ENCODE measurements at places on chromosomes 16 and 17. TPM values are rescaled to one million over a fixed set of nuclear protein-coding genes. Genes with fewer than 3 reads are reported as not detected.

GRCh38 chr17:73713136-73713535 lies 68.9 kb upstream of the SDK2 start:
- peak; percentile 12 for DNase-seq

DNA sequence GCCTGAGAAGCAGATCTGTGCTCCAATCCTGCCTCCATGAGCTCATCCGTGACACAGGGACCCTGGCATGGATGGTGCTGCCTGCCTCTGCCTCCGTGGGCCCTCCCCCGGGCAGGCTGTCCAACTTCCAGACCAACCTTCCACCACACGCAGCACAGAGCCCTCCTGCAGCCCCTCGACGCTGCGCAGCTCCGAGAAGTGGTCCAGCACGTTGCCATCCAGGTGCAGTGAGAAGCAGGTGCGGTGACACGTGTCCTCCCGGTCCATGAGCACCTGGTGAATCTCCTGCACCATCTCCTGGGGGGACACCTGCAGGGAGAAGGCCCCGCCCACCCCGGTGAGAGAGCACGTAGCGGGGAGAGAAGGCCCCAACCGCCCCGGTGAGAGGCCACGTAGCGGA lies 8.4 kb downstream of the CLUH start:
- DNase-seq = no peak

DNA sequence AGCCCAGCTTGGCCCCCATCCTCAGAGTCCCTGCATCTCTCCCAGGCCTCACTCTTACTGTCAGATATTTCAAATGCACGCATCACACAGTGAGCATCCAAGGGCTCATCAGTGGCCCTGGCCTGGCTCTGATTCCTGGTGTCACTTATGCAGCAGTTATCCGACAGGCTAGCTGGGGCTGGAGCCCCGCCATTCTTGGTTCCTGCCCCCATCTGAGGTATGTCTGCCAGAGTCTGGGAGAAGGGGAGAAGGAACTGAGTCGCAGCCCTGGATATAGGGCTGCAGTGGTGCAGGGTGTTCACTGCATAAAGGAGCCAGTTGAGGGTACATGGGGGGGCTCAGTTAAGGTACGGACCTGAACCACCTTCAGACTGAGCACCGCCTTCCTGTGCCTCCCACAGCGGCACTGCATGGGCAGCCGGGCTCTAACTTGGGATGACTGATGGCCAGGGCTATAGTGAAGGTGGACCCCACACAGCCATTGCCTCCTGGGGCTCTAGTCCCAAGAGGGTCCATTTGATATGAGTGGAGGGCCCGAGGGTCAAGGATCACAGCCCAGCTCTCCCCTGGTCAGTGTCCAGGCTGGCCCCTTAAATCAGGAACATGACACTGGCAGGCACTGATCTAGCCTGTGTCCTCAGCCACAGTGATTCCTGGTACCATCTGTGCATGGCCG lies 1.8 kb upstream of the RASD1 start:
- DNase-seq = no peak

SULT1A3 gene
- 23.9 TPM for total RNA-seq

GRCh38 chr17:60392845-60393702 lies 1.1 kb upstream of the USP32 start:
- peak; percentile 6 for DNase-seq

DNA sequence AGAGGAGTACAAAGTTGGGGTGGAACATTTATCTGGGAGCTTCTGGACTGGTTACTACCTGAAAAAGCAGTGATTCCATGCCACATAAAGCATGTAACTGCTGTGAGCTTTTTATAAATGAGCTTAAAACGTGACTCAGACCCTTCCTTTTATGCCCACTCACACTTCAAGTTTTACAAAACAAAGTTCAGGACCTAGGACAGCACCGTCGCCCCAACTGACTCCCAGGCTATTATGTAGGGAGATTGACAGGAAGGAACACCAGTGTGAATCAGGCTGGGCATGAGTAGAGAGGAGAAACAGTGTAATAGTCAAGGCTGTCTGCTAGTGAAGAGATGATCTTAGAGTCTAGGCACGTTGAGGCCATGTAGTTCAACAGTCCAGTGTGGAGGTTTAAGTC lies 91.6 kb upstream of the DNAH9 start:
- DNase-seq = peak; percentile 67

GRCh38 chr17:67138392-67138791 lies 94.0 kb downstream of the CACNG1 start:
- DNase-seq = no peak

DNA sequence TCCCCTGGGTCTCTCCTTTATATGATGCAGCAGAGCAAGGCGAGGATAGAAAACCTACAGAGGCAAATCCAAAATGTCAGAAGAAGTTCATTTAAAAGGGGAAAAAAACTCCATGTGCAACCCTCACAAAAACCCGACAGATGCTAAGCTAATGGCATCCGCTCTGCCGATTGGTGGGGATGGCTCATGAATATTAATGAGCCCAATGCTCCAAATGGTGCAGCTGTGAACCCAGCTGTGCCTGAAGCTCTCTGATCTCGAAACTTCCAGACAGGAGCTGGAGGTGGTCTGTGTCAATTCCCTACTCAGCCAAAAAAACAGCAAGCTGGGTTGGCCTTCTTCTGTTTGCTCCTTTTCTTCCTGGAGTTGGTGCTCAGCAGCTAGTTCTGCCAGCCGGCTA lies 15.5 kb downstream of the SNX11 start:
- no peak for DNase-seq

GRCh38 chr17:67128700-67129099 lies 84.3 kb downstream of the CACNG1 start:
- no peak for DNase-seq

KRTAP9-2 gene
- total RNA-seq = not detected

DNA sequence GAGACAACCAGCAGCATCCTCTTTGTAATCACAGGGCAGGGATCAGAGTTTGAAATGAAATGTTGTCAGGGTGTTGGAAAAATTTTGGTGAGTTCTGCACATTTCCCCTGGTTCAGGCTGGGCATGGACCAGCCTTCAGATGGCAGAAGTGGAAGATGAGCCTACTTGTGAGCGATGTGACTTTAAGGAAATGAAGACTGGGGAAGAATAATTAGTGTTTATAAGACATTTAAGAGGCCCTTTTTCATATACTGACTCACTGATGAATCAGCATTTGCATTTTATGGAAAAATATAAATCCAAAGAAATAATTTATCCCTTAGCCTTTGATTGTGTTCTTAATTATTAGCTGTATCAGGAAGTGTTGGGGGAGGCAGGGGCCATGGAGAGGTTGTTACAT lies 20.9 kb downstream of the GPR179 start:
- DNase-seq = no peak

BMERB1 gene
- total RNA-seq = 43.6 TPM

GRCh38 chr17:66720027-66720426 lies 114.9 kb upstream of the CACNG5 start:
- DNase-seq = no peak

- no peak for DNase-seq
Observed at GRCh38 chr16:400061-400591, 1.6 kb upstream of the DECR2 start.

DNA sequence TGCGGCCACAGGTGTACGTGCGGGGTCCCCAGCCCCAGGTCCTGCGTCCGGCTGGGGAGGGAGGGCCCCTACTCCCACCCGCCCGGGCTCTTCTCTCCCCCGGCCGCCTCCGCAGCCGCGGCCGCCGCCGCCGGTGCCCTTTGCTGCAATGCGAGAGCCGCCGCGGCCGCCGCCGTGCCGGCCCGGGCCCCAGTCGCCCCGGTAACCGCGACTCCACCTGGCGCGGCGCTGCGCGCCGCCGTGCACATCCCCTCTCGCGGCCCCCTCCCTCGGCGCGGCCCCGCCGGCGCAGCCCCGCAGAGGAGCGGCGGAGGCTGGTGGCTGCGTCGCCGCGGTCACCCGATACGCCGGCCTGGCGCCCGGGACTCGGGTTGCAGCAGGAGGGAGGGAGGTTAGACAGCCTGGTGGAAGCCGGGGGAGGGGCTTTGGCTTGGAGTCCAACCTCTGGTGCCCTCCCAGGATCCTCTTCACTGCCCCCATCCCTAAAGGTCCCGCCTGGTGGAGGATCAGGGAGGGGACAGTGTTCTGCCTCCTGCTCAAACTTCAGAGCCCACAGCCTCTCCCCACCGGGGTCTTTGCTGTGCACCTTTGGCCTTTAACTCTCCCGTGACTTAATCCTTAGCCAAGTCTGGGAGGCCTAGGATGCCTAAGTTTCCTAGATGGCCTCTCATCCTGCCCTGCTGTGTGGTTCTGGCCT lies 32.9 kb downstream of the SRCIN1 start:
- DNase-seq = peak; percentile 49

DNA sequence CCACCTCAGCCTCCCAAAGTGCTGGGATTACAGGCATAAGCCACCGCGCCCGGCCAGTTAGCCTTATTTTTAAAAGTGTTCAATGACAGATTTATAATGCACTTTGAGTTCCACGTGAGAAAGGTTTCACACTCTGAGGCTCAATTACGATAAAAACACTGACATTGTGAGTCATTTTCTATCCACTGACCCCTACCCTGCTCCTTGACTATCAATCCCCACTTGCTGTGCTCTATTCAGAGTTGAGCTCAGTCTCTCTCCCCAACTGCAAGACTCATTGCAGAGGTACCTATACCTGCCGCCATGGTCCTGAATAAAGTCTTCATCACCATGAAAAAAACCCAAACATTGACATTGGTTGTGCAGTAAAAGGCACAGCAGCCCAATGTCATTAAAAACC lies 8.5 kb downstream of the GFOD2 start:
- no peak for DNase-seq

RHBDL1 gene
- 3.0 TPM for total RNA-seq

- no peak for DNase-seq
Observed at GRCh38 chr16:60414613-60415012, 1621.6 kb downstream of the CDH8 start.

DNA sequence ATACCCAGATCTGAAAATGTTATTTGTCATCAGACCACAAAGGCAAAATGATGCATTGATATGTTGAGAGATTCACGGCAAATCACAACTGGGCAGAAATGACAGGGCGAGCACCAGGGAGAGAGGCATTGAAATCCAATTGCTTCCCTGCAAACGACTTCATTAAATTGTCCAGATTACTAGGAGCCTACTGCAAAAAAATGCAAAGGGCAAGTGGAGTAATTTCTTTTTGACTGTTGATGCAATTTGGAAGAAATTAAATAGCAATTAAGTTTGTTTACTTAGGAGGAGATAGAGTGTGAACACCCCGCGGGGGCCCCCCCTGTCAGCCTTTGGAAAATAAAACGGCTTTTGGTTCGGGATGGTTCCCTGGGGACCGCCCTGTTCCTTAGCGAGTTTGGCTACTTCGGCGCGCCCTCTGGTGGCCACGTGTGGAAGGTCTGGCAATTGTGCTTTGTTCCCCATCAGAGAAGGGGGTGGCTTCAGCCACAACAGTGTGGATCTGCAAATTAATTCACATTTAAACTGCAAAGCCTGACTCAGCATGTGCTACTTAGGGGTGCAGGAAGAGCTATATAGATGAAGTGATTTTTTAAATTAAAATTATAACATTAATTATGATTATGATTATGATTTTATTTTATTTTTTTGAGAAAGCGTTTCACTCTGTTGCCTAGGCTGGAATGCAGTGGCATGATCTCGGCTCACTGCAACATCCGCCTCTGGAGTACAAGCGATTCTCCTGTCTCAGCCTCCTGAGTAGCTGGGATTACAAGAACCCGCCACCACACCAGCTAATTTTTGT lies 14.5 kb upstream of the TMC7 start:
- peak; percentile 93 for DNase-seq

DNA sequence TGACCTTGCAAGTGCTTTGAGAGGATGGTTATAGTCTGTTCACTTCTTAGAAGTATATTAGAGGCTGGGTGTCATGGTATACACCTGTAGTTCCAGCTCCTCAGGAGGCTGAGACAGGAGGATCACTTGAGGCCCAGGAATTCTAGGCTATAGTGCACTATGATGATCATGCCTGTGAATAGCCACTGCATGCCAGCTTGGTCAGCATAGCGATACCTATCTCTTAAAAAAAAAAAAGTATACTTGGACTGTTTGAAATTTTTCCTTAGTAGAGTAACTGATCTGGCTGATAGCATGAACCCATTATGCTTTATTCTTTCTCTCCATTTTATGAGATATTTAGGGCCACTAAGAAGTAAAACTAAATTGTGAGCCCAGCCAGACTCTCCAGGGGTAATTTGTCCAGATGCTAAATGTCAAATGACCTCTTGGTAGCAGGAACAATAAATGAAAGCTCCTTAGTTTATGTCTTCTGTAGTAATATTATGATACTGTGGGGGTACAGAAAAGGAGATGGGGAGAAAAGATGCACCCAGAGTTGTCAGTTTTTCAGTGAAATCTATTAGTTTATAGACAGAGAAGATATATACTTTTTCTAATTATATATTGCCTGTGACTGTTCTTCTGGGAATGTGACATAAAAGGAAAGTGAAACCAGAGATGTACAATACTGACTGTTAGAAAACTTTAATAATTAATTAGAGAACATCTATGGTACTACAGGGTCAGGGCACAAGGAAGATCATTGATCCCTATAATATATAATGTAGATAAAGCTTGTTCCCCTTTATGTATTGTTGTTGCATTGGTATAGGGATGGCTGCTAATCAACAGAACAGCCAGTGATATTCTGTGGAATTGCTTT lies 335.3 kb upstream of the TBX2 start:
- DNase-seq = no peak

ARHGAP44 gene
- 6.5 TPM for total RNA-seq

GRCh38 chr17:41725134-41725533 lies 9.3 kb downstream of the HAP1 start:
- no peak for DNase-seq

ATP1B2 gene
- total RNA-seq = 14.3 TPM

CACNA1H gene
- total RNA-seq = 10.7 TPM

DNA sequence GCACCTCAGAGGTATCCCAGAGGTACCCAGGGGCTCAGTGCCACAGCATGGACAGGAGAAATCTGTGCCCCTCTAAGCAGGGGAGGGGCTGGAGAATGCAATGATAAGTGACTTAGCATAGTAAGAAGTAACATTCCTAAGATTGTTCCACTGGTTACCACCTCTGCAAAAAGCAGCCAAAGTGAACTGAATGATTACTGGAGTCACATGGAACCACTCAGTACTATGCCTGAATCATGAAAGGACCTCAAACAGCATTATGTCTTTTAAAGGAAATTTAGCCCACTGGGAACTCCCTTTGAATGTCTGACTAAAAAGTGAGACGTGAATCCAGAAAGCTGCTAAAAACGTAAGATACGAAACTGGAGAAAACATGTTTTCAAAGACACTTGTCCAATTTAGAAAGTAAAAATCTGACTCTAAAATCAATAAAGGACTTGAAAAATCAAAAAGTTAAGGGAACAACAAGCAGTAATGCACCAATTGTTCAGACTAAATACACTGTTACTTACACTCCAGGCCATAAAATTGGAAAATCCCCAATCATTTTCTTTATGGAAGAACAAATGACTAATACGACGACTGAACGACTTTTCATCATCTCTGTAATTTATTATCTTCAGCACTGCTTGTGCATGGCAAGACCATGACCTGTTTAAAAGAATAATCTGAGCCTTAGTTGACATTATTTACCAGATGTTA lies 38.6 kb downstream of the LITAFD start:
- no peak for DNase-seq

GRCh38 chr16:22188595-22189442 lies 17.3 kb upstream of the EEF2K start:
- peak; percentile 47 for DNase-seq

DNA sequence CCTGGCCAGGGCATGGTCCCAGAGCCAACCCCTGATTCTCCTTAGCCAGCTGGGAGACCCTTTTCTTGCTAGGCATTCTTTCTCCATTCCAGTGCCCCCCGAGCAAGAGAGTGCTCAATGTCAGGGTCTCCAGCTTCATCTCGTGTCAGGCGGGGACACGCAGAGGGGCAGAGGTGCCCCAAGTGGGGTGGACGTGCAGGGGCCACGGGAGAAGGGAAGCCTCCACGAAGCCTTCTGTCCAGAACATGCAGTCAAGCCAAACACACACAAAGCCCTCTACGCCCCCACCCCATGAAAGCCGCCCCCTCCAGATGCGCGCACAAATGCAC lies 852 bp downstream of the GPR139 start:
- DNase-seq = no peak
